ENCODE measurements at places on chromosomes 6 and 20.
A peak's percentile ranks its signal among the peaks of the same experiment; 100 is the strongest.

DNA sequence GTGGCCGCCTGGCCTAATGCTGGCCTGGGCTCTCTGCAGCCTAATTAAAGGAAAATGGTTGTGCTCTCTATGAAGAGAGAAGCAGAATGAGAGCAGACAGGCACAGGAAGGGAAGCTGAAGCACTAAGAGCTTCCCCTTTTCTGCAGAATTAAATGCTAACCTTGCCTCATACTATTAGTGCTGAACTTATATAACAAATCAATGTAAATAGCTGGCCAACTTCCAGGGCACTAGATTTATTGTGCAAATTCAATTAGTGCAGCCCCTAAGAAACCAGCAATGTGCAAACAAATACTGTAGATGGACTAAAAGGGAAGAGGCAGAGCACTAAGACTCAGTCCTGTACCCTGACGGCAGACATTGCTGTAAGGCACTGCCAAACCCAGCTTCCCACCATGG, 36.1 kb upstream of the INSM1 start:
- DNase-seq, result no peak

GRCh38 chr20:51886891-51887608, 84.7 kb upstream of the SALL4 start:
- DNase-seq, result no peak

- DNase-seq, result no peak
Measured at GRCh38 chr6:53273370-53273769, 75.4 kb downstream of the ELOVL5 start.

DNA sequence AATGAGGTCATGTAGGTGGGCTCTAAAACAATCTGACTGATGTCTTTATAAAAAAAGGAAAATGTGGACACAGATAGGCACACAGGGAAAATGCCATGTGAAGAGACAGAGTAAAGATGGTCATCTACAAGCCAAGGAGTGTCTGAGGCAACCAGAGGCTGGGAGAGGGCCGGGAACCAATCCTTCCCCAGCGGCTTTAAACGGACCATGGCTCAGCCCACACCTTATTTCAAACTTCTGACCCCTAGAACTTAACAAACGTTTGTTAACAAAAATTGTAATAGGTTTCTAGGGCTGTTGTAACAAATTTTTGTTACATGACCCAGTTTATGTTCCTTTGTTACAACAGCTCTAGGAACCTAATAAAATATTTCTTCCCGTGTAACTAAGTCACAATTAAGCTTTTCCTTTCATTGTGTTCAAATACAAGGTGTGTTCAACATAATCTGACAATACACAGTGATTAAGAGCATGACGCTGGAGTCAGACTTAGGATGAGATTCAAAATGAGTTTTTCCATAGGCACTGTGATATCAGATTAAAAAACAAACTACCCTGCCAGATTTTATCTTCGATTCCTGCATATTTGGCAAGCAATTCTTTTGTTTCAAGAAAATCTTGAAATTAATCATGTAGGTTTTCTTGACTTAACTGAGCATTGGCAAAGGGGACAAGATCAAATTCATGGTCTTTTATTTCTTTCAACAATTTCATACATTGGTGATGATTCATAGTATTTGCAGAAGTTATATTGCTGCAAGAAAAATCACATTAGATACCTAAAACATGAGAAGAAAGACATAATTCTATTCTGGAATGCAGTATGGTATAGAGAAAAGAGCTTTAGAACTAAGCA, 169.5 kb upstream of the RIPOR2 start:
- no peak for DNase-seq

DNA sequence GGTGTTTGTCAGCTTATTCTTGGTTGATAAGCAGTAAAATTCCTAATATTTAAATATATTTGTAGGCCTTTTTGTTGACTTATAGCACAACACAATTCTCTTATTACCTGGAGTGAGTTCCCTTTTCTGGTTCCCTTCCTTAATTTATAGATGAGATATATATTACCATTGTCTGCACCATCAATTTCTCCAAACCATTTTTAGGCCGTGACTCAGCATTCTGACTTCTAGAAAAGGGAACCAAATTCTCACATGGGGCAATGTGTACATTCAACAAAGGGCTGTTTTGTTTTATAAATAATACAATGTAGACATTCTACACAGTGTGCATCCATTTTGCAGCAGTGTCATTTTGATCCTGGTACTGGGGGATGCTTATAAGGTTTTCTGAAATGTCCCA, 52.8 kb downstream of the NCOA7 start:
- no peak for DNase-seq

GRCh38 chr6:166540631-166541331, 45.7 kb downstream of the RAMACL start:
- no peak for DNase-seq

- DNase-seq, result no peak
Measured at GRCh38 chr6:132412656-132413498, 11.6 kb upstream of the MOXD1 start.

- no peak for DNase-seq
Measured at GRCh38 chr20:22916021-22916842, 118.9 kb upstream of the SSTR4 start.

GRCh38 chr20:11890331-11891076, 27.2 kb upstream of the BTBD3 start:
- DNase-seq, result peak; percentile 98

DNA sequence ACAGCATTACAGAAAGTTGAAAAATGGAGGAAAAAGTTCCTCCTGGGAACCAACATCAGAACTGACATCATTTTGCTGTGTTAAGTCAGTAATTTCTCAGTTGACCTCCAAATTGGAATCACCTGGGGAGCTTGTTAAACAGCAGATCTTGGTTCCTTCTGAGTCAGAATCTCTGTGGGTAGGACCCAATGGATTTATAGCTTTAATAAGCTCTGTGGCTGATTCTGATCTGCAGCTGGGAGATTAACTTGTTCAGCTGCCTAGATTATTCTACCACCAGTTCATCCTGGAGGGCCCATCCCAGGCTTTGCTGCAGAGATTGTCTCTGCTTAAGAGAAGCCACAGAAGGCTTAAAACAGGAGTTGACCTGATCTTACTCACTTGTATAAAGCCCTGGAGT, 90.7 kb upstream of the POPDC3 start:
- peak; percentile 19 for DNase-seq

GRCh38 chr20:10469056-10469455, 34.0 kb downstream of the SLX4IP start:
- no peak for DNase-seq

- DNase-seq, result no peak
Measured at GRCh38 chr6:12648171-12648570, 68.4 kb upstream of the PHACTR1 start.

Measured in AG20443 (cell line).